Kidney tubule cell (primary cell): ENCODE measurements at places on chromosomes 11 and 22.

GRCh38 chr22:48167238-48167637 lies 1404.8 kb downstream of the TBC1D22A start:
- DNase-seq = no peak

GRCh38 chr11:70225681-70226177 lies 22.6 kb downstream of the FADD start:
- no peak for DNase-seq

DNA sequence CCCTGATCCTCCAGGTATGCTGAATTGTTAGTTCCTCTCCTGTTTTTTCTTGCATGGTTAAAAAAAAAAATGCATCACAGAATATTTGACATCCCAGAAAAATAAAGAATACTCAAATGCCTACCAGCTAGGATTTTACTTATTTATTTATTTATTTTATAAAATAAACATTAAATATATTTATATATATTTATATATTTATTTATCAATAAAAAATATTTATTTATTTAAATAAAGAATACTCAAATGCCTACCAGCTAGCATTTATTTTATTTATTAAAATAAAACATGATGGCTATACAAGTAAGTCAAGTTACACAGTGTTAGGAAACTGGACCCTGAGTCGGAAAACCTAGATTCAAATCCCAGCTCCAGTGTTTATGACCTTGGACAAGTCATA lies 164.1 kb downstream of the NAV2 start:
- no peak for DNase-seq

GRCh38 chr11:75781831-75782230 lies 13.3 kb downstream of the DGAT2 start:
- DNase-seq = no peak

DNA sequence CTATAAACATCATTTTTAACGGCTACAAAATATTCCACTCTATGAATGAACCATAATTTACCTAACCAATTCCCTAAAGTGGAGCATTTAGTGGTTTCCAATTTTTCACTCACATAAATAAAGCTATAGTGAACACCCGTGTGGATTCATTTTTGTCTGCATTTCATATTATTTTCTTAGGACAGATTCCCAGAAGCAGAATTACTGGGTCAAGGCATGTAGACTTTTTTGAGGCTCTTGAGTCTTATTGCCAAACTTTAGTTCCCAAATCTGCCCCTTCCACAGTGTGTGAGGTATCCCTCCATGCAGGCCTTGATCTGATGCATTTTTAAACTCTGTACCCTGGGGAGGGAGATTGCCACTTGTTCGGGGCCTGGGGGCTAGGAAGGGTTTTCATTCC lies 198.2 kb downstream of the TENM4 start:
- no peak for DNase-seq

DNA sequence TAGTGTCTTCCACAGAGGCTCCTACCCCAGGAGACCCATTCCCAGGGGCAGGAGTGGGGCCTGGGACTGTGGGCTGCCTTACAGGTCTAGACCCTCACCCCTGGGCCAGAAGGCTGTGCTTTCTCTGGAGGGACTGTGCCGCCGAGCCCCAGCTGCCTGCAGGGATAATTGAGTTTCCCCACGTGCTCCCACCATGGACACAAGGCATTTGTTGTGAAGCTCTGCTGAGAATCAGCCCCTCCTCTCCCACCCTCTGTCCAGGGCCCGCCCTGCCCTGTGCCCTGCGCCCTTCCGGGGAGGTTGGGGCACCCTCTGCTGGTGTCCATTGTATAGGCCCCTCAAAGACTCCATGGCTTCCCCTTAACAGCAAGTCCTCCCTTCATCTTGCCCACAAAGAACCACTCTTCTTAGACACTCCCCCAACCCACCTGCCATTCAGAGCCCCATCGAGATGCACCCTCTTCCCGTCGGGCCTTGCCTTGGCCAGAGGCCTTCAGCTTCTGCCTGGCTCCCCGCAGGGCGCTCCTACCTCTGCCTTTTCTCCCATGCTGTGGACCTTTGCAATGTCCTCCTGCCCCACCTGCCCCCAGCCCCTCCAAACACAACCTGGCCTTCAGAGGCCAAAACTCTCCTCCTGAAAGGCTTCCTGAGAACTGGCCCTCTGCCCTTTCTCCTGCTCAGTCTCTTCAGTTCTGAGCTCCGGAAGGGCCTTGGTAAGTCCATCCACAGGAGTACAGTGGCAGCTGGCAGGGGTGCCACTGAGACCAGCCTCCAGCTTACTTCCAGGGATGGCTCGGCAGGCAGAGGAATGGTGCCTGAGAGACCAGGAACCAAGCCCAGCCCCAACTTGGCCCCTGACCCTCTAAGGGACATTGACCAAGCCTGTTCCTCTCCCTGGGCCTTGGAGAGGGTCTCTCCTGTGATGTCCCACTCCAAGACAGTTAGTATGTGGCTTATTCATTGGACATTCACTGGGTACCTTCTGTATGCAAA lies 22.4 kb downstream of the DUSP8 start:
- DNase-seq = no peak

GRCh38 chr11:63813035-63813562 lies at the start of gene SPINDOC:
TSS of gene SPINDOC (plus strand) at chr11:63813456. CDS start at chr11:63813687, 231 bp downstream.
- DNase-seq = peak; percentile 79

- DNase-seq = no peak
Measured at GRCh38 chr11:61553373-61554171, 27.3 kb downstream of the SYT7 start.

DNA sequence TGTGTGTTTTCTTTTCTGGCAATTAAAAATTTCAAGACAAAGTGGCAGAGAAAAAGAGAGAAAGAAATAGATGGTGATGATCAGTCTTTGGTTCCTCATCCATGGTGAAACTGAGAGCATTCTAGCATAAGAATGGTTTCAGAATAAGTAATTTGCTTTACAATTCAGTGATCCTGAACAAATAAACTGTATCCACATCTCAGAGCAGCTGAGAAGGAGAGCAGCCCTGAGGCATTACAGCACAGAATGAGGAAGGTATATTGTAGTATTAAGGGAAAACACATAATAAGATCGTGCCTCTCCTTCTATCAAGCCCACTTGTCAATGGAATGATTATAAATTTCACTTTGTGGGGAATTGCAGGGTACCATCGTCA lies 17.4 kb downstream of the LUZP2 start:
- peak; percentile 37 for DNase-seq

GRCh38 chr11:8531312-8531711 lies 62.7 kb downstream of the STK33 start:
- DNase-seq = no peak

DNA sequence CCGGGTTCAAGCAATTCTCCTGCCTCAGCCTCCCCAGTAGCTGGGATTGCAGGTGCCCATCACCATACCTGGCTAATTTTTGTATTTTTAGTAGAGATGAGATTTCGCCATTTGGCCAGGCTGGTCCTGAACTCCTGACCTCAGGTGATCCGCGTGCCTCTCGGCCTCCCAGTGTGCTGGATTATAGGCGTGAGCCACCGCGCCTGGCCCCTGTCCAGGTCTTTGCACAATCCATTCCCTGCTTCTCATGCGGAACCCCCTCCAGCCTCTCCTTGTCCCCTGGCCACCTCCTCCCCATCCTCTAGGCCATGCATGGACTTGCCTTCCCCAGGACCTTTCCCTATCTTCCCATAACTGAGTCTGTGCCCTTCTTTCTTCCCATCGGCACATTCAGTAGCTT lies 8.7 kb downstream of the DPP3 start:
- DNase-seq = no peak

DNA sequence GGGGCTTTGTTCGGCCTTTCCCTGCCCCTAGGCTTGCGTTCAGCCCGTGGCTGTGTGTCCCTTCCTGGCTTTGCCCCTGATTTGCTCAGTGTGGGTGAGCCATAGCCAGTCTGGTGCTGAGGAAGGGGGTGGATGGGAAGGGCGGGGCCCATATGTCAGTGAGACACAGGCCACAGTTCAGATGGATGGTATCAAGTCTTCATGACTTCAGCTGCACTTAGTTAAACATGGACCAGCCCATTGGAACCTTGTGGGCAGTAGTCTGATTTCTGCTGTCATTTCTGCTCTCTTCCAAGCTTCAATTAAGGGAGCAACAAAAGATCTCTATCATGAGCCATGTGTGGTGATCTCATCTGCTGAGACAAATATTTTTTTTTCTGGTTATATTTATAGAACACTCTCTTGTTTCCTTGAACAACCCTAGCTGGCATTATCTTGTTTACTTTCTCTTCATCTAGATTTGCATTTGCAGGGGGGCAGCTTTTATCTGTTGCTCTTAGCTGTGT lies 21.6 kb upstream of the PEX26 start:
- peak; percentile 92 for DNase-seq

GRCh38 chr11:111460856-111461255 lies 51.3 kb downstream of the BTG4 start:
- DNase-seq = no peak

- no peak for DNase-seq
Measured at GRCh38 chr22:31295360-31295759, 3.1 kb upstream of the PIK3IP1 start.

DNA sequence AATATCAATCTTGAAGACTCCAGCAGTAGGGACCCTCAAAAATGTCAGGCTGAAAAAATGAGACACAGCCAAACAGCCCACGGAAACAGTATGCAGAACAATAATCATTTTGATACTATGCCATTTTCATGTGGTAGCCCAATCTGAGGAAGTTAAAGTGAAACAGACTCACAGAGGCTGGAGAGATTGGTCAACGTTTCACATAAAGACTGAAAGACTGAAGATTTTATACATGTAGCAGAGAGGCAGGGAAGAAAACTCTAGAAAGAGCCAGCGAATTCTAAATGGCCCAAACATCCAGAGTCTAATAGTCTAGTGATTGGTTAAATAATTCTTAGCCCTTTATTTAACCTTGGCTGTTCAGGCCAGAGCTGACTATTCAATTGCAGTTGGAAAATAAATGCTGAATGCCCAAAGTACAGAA lies 49.4 kb downstream of the MAML2 start:
- no peak for DNase-seq

DNA sequence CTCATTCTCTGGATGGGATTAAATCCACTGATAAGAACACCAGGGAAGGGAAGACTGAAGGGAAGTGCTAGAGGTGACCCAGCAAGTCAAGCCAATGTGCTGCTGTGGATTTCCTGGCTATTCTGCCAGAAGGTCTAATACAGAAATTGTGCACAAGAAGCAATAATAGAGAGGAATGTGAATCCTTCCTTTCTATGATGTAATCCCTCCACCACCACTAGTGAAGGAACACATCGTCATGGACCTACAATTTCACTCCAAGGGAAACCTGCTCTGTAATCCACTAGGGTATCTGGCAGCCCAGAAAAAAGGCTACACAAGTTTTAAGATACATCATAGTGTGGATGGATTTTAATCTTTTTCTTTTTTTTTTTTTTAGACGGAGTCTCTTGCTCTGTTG lies 17.4 kb downstream of the LARGE2 start:
- peak; percentile 19 for DNase-seq

DNA sequence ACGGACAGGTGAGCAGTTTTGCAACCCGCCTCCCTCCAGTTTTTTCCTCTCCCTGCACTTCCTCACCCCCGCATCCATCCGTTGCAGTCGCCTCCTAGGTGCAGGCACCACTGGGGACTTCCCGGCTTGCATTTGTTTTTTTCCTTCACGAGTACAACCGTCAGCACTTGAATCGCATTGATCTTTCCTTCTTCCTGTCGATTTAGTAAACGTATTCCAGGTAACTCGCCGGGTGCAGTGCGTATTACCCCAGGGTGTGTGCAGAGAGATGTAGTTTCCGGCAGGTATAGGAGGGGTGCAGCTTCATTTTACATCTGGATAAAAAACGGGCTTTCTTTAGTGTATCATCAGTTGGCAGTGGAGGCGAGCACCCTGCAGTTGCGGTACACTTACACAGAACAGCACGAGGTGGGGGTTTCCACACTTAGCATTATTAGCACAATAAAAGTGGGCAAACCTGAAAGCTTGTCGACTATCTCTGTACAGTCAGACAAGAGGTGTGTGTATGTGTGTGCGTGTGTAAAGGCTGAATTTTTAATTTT lies at the start of gene SORL1-AS1:
Gene SORL1-AS1, minus strand, starts transcription at position 359 of the 542 bp plus-strand sequence.
- DNase-seq = peak; percentile 30

DNA sequence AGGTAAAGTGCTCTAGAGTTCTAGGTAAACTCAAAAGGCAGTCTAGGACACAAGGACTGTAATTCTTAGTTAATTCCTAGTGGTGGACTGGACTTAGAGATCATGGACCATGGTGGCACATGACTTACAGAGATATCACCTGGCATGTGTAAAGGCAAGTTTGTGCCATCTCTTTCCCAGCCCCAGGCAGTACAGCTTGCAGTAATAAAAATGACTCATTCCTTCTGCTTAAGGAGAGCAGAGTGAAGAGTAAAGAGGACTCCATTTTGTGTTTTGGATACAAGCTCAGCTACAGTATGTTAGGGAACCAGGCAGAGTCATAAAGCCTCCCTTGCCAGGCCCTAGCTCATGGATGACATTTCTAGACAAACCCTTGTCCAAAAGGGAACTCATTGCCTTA lies 629.9 kb downstream of the JRKL start:
- no peak for DNase-seq

DNA sequence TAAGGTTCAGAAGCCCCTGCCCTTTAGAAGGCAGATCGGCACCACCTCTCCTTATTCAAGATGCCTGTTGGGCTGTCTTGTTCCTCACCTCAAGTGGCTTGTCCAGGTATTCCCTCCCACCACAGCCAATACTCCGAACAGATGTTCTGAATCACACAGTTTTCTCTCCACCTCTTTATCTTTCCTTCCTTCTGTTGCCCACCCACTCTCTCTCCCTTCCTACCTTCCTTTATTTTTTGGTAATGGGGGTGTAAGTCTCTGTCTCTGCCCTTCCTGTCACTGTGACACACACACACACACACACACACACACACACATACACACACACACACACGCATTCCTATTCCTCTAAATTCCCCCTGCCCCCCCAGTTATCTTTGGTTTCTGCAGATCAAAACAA lies 8.4 kb downstream of the BEST1 start:
- DNase-seq = no peak
